Smooth muscle cell of the pulmonary artery (primary cell): ENCODE measurements at places on chromosomes 12 and 14. TPM values are rescaled to one million over a fixed set of nuclear protein-coding genes. Genes with fewer than 3 reads are reported as not detected.

The IQSEC3 gene
- total RNA-seq = 0.07 and 0.17 TPM in 2 replicates

The DTX1 gene
- total RNA-seq = 0.03 TPM in 1 of 2 replicates, not detected in the other

The SERPINA12 gene
- total RNA-seq = not detected in 2 replicates

The ACSM4 gene
- not detected in 2 replicates for total RNA-seq

The CLEC4E gene
- not detected in 2 replicates for total RNA-seq

The GALNT9 gene
- 0.07 and 0.86 TPM in 2 replicates for total RNA-seq
